ENCODE measurements at places on chromosomes 6 and 20.

DNA sequence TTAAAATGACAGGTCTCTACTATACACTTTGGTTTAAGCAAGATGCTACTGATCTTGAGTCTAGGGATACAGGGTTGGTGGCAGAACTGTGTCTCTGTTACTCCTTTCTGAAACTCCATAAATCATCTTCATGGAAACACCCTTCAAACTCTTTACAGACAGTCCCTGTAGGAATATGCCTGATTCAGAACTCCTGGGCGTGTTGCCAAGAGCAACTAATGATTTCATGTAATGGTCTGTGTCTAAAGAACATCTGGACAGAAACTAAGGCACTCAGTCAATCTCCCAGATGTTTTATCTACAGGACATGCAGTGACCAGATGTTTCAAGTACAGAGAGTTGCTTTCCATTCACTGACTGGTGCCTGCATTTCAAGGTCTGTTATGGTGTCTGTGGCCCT lies 464.4 kb upstream of the CHD6 start:
- H3K27ac ChIP-seq: no peak overlapping the region
- H3K36me3 ChIP-seq: no peaks in the 10 kb centered on the region
- no peaks in the 10 kb centered on the region for H3K27me3 ChIP-seq
- no peak for DNase-seq
- H3K4me1 ChIP-seq: no peaks in the 10 kb centered on the region
- H3K4me3 ChIP-seq: no peak overlapping the region

DNA sequence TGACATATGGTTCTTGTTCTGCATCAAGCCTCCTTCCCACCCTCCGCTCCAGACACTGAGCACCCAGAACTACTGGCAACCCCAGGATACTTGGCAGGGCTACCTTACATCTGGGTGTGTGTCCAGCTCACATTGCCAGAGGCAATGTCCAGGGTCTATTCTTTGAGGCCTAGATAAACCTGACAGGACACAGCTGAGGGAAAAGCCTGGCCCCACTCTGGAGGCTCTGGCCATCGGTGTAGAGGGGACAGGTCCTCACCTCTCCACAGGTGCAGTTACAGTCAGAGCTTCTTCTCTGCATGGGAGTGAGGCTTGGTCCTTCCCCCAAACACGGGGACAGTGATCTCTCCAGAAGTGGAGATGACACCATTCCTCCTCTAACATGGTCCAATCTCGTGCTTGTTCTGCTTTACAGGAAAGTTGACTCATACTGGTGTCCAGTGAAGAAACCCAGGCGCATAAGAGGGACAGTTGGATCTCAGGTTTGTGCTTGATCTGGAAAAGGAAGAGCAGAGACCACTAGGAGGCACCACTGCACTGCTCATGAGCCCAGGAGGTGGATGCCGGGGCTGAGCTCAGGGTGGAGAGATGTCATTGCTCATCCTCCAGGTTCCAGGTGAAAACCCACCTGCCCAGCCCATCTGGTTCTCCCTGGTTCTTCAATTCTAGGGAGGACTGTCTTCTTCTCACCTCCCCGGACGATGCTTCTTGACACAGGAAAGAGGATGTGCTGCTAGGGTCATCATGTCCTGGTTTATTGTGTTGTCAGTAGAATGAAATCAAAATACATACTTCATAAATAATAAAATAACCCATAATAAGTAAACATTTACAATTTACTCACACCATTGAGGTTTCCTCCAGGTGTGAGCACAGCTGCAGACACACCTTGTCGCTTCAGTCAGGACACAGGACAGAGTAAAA lies 14.7 kb downstream of the HLA-F start:
- H3K27me3 ChIP-seq: no peaks in the 10 kb centered on the region
- DNase-seq: peak; percentile 75
- H3K4me1 ChIP-seq: peaks cover 11% of the 10 kb centered on the region
- H3K36me3 ChIP-seq: no peaks in the 10 kb centered on the region

DNA sequence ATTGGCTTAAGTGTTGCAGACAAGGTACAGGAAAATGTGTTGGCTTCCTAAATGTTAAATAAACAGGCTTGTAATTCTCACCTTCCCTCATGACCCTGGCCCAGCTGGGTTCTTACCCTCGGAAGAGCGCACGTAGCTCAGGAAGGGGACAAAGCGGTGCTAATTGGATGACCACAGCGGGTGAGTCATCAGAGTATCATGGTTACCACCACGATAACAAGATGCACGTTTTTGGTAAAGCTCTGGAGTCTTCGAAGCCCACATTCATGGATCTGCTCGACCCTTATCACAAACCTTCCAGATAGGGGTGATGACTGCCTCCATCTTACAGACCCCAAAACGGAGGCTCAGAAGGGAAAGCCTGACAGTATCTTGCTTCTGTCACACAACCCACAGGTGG lies 32.8 kb downstream of the APCDD1L start:
- no peak overlapping the region for H3K27ac ChIP-seq
- peaks cover 6% of the 10 kb centered on the region for H3K36me3 ChIP-seq
- peaks cover 29% of the 10 kb centered on the region for H3K27me3 ChIP-seq
- peaks cover 4% of the 10 kb centered on the region for H3K4me1 ChIP-seq
- DNase-seq: no peak

DNA sequence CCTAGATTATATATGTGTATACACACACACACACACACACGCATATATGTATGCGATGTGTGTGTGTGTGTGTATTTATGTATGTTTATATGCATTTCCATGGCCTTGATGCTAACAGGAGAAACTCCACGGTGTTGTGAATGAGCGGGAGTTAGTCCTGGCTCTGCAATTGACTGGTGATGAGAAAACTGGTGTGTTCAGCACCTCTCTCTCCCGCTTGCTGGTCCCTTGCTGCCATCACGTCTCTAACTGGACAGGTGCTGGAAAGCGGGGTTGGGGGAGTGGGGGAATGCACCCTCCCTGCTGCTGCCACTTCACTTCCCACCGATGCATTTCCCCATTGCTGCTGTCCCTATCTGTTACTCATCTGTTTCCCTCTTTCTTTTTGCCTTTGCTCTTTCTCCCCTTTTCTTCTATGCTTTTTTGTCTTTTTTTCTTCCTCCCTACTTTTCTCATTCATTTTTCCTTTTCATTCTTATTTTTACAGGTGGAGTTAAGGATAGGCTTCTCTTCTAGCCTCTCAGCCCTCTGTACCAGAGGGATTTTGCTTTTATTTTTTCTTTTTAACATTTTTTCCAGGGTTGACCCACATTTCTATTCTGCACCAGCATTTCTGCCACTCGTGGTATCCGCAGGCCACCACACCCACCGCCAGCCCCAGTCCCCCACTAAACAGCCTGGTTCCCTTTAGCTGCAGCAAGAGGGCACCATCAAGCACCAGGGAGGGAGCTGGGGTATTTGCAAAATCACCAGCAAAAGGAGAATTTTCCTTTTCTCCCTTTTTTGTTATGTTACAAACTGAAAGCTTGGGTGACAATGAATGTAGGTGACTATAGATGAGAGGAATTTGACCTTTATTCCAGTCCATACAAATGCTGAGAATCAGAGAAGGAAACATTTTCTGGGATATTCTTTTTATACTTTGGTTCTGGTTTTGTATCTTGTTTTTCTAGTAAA lies 115.6 kb downstream of the TCP11 start:
- H3K4me3 ChIP-seq: no peak overlapping the region
- H3K27me3 ChIP-seq: no peaks in the 10 kb centered on the region
- H3K36me3 ChIP-seq: peaks cover 10% of the 10 kb centered on the region

GRCh38 chr6:15398633-15399275 lies 152.9 kb downstream of the JARID2 start:
- peak overlapping the region; percentile 51 for H3K27ac ChIP-seq
- no peak overlapping the region for H3K4me3 ChIP-seq
- H3K36me3 ChIP-seq: peaks cover 14% of the 10 kb centered on the region

DNA sequence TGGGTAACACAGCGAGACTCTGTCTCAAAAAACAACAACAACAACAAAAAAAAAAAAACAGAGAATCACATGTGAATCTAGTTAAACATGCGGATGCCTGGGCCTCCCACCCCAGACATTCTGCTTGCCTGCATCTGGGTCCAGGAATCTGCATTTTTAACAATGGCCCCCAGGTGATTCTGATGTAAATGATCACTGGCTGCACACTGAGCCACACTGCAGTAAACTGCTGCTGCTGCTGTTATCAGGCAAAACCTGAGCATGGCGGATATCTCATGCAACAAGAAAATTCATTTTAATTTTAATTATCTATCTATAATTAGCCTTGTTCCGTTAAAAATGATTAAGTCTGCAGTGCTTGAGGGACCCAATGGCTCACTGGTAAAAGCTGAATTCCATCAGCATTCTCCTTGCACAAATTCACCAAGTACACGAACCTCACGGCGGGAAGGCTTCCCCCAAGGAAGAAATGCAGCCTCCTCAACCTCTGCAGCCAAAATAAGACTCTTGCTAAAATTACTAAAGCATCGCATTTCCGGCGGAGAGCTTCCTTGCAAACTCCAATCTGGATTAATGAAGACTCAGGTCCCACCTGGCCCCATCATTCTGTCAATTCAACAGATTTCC lies 81.6 kb upstream of the SNX9 start:
- peaks cover 5% of the 10 kb centered on the region for H3K4me1 ChIP-seq
- H3K27ac ChIP-seq: no peak overlapping the region
- no peak for DNase-seq
- H3K4me3 ChIP-seq: no peak overlapping the region
- H3K36me3 ChIP-seq: no peaks in the 10 kb centered on the region
- no peaks in the 10 kb centered on the region for H3K27me3 ChIP-seq

- H3K4me3 ChIP-seq: no peak overlapping the region
- no peak for DNase-seq
- H3K27me3 ChIP-seq: peaks cover 44% of the 10 kb centered on the region
- H3K36me3 ChIP-seq: no peaks in the 10 kb centered on the region
- no peaks in the 10 kb centered on the region for H3K4me1 ChIP-seq
- no peak overlapping the region for H3K27ac ChIP-seq
Observed at GRCh38 chr6:168333039-168333438, 13.5 kb upstream of the DACT2 start.
